ENCODE measurements at places on chromosomes 6 and 20. TPM values are rescaled to one million over a fixed set of nuclear protein-coding genes. Genes with fewer than 3 reads are reported as not detected.

Gene UBD
- total RNA-seq = 0.53 TPM

Gene CCDC170
- 0.07 TPM for total RNA-seq

Gene RHAG
- total RNA-seq = not detected

Gene CNBD2
- 5.3 TPM for total RNA-seq

Gene SNAP25
- 15.3 TPM for total RNA-seq

Gene CAGE1
- total RNA-seq = 0.04 TPM

Gene BPIFA2
- not detected for total RNA-seq

Gene ABHD12
- 136 TPM for total RNA-seq

Gene EPPIN
- not detected for total RNA-seq

Gene SAMD3
- total RNA-seq = not detected

Gene TMEM74B
- 3.3 TPM for total RNA-seq

Gene CST7
- total RNA-seq = not detected

Gene GMNN
- 58.3 TPM for total RNA-seq

Measured in A549 treated with dexamethasone at 1 μM for 4 hours (cell line).